ENCODE measurements at places on chromosomes 11 and 22.

GRCh38 chr22:49573109-49573765 is 254.4 kb downstream of the BRD1 start:
- no peak for DNase-seq

- DNase-seq, result no peak
Measured at GRCh38 chr11:133906746-133907145, 50.0 kb downstream of the IGSF9B start.

DNA sequence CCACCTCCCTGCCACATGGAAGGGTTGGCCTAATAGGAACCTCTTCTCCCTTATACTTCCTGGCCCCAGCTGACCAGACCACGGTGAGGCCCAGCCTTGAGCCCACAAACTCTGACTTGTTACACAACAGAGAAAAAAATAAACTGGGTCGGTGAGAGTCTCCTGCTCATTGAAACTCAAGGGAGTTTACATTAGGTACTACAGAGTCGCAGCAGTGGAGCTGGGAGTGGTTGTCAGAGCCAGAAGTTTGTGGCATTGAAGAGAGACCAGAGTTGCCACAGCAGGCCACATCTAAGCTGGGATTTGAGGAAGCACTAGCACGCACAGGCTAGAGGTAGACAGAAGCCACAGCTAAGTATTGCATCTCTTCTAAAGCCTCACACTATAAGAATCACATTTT is 296.2 kb downstream of the DDX10 start:
- no peak for DNase-seq

DNA sequence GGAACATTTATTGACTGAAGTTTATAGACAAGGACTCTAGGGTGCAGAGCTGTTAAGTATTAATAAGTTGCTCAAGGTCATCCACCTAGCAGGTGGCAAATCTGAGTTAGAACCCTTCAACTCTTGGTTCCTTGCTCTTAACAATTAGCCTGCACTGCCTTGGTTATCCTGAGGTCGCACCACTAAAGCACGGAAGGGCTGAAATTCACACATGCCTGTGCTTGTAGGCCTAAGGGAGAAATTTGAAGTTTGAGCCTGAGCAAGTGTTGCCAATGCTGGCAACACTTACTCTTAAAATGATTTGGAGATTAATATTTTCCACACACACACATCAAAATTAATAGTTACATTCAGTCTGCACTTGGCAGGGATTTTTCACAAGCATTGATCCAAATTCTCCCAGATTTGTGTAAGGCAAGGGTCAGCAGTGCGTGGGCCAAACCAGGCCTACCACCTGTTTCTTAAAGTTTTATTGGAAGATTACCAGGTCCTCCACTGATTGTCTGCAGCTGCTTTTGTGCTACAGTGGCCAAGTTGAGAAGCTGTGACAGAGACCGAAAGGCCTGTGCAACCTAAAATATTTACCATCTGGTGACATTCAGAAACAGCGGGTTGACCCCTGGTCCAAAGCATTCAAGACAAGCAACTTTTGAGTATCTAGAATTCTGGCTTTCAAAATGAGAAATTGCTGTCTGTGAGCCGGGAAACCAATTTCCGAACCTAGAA is 16.3 kb downstream of the APOL5 start:
- DNase-seq, result no peak

DNA sequence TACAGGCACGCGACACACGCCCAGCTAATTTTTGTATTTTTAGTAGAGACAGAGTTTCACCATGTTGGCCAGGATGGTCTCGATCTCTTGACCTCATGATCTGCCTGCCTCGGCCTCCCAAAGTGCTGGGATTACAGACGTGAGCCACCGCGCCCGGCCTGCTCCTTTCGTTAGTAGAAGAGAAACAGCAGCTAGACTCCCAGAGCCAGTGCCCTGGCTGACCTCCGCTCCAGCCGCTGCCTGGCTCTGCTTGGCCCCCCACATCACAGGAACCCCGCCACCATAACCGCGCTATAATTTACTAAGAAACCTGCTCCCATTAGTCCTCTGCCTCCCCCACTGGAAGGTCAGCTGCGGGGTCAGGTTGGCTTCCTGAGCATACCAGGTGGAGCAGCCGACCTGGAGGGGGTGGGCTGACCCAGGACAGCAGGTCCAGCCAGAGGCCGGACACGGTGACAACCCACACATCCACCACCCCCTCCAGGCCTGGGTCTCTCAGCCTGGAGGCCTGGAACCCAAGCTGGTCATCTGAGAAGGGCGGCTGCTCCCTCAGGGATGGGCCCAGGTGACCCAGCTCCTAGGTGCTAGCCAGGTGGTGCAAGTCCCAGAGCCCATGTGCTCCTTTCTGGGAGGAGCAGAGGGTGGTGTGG is 7.5 kb upstream of the POLDIP3 start:
- DNase-seq, result no peak

Data from pulmonary artery endothelial cell (primary cell).